Activated T-helper 1 cell treated with anti-CD3 and anti-CD28 coated beads, Interleukin-12 subunit alpha, Interleukin-12 subunit beta, Interleukin-2, Interleukin-4 antibody, amounts not matched to agents 30 ng/mL and 10 ng/mL and 1 ng/mL, durations not matched to agents 14 hours and 24 hours and 36 hours (primary cell): ENCODE measurements at places on chromosomes 13 and 19.

DNA sequence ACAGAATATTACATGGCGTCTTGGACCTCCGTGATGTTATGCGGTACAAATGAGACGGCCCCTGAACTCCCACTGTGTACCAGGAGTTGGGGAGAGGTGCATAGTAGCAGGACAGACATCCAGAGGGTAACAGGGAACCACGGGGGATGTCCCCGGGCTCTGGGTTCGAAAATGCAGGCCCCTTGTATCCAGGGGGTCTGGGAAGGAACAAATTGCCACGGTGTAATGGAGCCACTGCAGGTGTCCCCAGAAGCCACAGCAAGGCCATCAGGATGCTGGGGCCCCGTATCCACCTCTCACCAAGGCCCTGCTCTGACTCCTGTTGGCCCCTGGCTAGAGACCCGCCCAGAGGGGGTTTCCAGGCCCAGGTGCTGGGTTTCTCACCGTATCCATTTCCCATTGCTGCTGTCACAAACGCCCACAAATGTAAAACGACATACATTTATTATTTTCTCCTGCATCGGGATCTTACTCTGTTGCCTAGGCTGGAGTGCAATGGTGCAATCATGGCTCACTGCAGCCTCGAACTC is 77.8 kb downstream of the INSR start:
- DNase-seq: no peak

GRCh38 chr13:49373716-49374115 is 70.1 kb downstream of the CAB39L start:
- DNase-seq: no peak

DNA sequence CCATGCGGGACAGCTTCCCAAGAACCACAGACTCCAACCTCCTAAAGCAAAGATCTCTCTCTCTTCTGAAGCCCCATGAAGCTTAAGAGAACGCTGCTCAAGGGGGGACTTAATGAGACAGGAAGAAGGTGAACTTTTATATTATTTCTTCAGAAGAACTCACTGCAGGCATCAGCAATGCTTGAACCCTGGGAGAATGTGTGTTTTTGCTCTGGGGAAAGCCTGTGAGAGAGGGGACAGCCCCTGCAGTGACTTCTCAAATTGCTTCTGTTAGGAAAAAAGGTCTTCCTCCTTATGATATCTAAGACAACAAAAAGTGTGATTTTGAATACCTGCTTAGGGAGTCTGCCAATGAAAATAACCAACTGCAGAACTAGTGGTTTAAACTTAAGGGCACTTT is 23.0 kb downstream of the GJA3 start:
- no peak for DNase-seq

GRCh38 chr13:72864142-72865011 is 82.4 kb downstream of the PIBF1 start:
- no peak for DNase-seq

- peak; percentile 31 for DNase-seq
Observed at GRCh38 chr13:27379694-27380641, 44.5 kb upstream of the GTF3A start.

DNA sequence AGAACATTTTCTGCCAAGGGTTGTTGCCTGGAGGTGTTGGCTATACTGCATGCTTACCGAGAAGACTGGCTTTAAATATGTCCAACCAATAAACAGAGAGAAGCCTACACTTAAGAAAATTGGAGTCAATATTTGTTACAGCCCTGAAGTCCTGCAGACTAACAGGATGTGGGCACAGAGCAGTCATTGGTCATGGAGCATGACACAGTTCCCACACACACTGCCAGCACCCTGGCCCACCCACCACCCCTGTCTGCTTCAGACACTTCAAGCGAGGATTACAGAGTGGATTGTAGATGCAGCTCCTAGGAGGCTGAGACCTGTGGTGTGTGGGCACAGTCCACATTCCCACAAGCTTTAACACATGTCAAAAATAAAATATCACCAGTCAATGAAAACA is 21.0 kb upstream of the SERP2 start:
- DNase-seq: no peak
